GDM1 (cell line): ENCODE measurements at places on chromosomes 5 and 9.

DNA sequence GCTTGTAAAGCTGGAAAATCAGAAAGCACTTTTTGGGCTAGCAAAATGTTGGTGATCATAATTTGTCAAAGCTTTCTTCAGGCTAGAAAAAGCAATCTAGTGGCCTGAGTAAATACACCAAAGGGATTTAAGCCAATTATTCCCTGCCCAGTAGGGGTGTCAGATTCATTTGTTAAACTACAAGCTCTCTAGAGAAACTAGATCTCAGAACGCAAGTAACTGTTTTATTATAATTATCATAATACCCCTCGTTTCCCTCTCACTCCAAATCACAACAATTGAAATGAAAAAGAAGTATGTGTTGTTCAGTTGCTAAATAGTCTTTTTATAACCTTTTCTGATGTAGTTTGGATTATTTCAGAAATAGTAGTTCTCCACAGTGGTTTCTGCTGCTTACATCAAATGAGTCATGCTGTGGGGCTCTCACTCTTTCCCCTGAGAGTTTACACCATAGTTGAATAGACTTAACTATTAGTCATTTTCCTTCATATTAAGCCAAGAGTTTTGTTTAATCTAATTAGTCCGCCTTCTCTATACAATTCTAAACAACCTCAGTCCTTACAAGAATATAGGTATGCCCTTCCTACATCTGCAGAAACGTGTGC is 918.6 kb upstream of the DMAC1 start:
- no peak for DNase-seq

- DNase-seq: no peak
Measured at GRCh38 chr5:85278193-85278592, 893.5 kb upstream of the EDIL3 start.

- DNase-seq: no peak
Measured at GRCh38 chr9:21761309-21761901, 41.0 kb upstream of the MTAP start.

DNA sequence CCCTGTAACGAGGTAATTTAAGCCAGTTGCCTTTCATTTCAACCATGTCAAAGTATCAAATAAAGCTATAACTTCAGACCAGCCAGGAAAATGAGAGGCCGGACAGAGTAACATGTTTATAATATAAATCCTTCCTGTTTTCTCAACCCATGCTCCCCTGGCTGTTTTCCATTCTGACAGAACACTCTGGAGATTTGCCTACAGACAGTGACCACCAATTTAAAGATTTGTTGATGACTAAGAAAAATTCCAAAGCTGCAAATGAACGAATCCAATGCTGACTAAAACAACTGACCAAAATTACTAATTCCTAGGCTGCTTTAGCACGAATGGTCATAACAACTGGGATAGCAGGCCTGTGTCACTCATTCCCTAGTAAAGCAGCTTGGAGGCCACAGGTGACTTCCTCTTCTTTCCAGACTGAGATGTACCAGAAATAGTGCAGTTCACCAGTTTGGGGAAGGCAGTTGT is 141.4 kb downstream of the AOPEP start:
- no peak for DNase-seq

DNA sequence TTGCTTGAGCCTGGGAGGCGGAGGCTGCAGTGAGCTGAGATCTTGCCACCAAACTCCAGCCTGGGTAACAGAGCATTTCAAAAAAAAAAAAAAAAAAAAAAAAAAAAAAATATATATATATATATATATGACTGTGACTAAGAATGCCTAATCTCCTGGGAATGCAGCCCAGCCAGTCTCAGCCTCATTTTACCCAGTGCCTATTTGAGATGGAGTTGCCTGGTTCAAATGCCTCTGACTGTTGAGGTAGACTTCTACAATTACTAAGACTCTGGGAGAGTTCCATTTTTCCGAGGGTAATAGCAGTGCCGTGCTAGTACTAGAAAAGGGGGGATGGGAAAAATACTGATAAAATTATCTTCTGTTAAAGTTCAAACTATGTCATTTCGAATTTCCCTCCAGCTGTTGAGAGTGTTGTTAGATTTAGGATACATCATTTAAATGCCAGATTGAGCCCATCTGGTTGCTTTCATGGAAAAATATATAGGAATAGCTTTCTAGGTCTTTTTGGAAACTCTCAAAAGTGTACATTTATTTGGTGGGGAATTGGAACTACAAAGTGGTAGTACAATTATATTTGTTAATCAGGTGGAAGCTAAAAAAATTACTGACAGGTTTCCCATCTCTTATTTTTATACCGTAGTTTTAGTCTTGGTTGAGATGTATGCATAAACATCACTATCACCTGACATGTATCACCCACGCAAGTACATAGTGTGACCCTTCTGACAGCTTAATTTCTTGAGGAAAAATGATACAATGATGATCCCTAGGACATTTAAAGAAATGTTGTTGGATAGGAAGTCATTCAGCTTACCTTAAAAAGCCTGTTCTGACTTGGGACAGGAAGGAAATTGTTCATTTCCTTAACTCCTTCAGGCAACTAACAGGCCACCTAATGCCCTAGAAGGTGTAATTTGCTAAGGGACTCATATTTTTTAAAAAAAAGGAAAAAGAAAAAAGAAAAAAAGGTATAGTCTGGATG is 214.9 kb downstream of the ADAMTSL1 start:
- no peak for DNase-seq

DNA sequence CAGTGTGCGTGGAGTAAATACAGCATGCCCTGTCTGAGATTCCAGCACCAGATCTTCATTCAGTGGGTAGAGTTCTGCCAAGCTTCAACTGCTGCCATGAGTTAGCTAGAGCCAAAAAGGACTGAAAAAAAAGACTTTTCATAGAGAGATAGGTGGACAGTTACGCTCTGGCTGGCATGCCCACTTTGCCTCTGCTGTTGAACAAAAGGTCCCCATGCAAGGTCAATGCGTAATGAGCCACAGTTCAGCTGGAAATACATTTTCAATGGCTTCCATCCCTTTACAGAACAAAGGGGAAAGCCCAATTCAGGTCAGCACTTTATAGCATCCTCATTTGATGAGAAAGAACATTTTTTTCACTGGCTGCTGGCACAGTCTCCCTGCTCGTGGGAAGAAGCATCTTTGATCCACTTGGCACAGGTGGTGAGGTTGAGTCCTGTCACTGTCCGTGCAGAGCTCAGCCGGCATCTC is 86.9 kb upstream of the ERCC6L2 start:
- DNase-seq: no peak

DNA sequence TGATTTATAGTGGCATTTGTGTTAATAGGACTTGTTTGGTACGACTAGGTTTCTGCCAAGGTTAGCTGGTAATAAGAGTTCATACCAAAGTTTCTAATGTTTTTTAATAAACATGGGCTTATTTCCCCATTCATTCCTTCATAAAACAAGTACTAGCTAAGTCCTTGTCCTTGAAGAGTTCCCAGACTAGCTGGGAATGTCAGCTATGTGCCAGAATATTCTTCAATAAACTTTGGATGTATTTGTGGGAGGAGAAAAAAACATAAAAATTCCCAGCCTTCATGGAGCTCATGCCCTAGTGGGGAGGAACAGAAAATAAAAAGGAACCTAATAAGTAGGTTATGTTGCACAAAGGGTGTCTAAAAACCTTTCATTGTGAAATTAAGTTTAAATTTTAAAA is 176.9 kb downstream of the DENND1A start:
- no peak for DNase-seq

GRCh38 chr5:171275841-171276544 is 33.1 kb upstream of the TLX3 start:
- DNase-seq: no peak

- no peak for DNase-seq
Measured at GRCh38 chr5:112254303-112254702, 164.8 kb downstream of the EPB41L4A start.

GRCh38 chr9:70587201-70587600 is 172.7 kb upstream of the KLF9 start:
- no peak for DNase-seq

DNA sequence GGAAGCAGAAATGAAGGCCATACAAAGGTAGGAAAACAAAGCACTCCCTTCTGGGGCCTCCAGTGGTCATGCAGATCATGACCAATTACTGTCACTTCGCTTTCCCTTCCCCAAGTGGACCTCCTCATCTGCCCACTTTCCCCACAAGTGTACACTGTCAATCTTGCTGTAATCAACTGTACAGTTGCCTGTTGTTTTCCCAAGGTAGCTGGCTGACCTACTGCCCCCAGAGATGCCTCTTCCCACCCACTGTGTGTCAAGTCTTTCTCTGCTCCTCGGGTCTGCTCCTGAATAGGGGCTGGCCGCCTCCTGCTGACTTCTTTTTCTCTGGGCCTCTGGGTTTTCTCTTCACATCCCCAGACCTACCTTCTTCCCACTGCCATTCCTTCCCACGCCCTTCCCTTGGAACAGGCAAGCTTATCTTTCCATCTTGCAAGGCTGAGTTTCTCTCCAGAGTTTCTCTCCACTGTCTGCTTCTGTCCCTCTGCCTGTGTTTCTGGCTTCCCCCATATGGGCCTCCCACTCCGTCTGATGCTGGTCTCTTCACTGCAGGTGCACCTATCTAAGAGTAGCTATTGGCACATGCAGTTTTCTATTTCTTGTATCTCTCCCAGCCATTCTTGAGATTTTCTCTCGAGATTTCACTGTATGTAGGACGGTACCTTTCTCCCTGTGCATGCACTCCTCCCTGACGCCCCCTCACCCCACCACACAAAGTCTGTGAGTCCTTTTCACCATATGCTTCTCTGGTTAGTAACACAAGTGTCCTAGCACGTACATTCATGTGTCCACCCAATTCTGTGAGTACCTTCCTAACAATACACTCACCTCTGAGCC is 2.4 kb downstream of the ELL2 start:
- no peak for DNase-seq

DNA sequence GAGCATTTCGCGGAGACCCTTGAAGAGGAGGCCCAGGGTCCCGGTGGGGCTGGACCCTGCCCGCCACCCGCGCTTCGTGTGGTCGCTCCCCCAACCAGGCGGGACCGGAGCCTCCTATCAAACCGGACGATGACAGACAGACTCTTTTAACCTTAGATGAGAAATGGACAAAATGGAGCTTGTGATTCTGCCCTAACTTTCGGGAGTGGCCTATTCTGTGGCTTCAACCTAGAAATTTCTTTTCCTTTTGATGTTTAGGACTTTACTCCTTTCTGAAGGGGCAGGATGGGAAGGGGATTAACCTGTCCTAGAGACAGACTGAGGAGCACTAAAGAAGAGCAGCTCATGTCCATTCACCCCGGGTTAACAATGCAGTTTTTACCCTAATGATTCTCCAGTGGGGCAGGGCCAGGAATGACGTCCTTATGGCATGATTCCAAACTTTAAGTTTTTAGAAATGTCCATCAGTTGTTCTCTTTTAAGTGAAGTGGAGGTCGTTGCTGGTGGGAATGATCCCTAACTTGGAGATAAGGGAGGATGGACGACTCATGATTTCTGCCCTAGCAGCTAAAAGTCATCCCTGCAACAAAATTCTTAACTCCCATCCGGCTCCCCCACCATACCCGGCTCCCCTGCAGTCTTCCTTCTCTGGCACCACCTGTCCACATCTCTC is 1.0 kb downstream of the NIPSNAP3A start:
- no peak for DNase-seq

GRCh38 chr9:4768681-4769080 is 24.1 kb upstream of the RCL1 start:
- no peak for DNase-seq

GRCh38 chr9:79657891-79658290 is 86.1 kb downstream of the TLE4 start:
- no peak for DNase-seq

- no peak for DNase-seq
Measured at GRCh38 chr5:150645070-150645700, 4.7 kb downstream of the SYNPO start.

DNA sequence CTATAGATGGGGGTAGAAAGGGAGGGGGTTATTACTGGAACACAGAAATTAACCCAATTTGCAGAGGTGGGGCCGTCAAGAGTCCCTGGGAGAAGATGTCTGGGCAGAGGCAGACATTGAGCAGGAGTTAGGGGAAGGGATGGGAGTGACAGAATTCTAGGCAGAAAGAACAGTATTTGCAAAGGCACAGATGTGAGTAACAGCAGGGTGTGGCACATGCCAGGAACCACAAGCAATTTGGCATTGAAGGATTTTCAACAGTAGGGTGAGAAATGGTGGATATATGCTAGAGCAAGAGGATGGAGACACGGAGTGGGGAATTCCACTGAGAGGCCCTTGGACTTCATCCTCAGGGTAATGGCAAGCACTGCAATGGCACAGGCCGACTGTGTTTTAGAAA is 71.6 kb upstream of the FRRS1L start:
- DNase-seq: no peak

DNA sequence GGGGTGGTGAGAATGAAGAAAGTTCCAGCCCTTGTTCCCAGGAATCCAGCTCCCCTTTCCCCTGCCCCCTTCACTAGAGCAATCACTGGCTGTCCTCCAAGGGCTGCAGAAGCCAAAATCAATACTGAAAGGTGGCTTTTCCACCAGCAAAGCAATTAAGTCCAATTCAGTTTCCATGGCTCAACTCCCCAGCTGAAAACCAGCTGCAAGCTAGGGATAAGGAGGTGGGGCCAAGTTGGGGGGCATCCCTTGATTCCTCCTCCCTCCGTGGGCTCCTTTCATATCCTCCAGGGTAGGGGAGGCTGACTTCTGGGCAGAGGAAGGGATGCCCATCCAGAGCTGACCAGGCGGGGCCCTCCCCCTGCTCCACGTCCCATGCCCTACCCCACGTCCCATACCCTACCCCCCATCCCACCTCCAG is 22.7 kb downstream of the CAMK2A start:
- no peak for DNase-seq

GRCh38 chr5:19208397-19208796 is 779.6 kb downstream of the CDH18 start:
- DNase-seq: no peak

DNA sequence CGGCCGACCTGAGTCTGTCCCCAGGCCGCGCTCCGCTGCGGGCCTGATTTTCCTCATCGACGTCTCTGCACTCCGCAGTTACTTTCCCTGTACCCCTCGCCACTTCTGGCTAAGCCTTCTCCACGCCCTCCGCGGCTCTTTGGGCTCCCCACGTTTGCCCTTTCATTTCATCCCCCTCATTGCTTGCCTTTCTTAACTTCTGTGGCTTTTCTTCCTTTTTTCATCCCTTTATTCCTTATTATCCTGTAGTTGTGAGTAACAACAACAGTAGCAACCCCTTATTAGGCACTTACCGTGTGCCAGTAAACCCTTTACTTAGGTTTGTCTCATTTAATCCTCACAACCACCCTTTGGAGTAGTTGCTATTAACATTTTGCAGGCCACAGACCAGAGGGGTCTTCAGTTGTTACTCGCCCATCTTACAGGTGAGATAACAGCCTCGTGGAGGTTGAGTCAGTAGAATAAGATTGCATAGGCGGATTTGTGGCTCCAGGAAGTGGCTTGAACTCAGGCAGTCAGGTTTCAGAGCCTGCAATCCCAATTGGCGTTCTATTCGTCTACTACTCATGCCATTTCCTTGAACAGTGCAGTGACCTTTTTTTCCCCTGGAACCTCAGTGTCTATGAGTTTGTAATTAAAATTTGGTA is 724 bp downstream of the TCERG1 start:
- no peak for DNase-seq

- DNase-seq: no peak
Measured at GRCh38 chr9:109166771-109167601, at the start of gene FRRS1L. Gene FRRS1L, minus strand, starts transcription at chr9:109167249. Its CDS starts 111 bp downstream, at chr9:109167138.

GRCh38 chr5:30041831-30042385 is 1151.6 kb upstream of the CDH6 start:
- no peak for DNase-seq

- no peak for DNase-seq
Measured at GRCh38 chr5:150163547-150164059, 3.0 kb upstream of the CDX1 start.

- DNase-seq: no peak
Measured at GRCh38 chr5:149117970-149118369, 23.3 kb upstream of the ABLIM3 start.

- no peak for DNase-seq
Measured at GRCh38 chr5:173862047-173862477, 26.1 kb upstream of the CPEB4 start.

- peak; percentile 71 for DNase-seq
Measured at GRCh38 chr5:892394-893136, at the start of the genes BRD9 and TRIP13. Gene BRD9, minus strand, starts transcription at chr5:892801. Its CDS starts 144 bp downstream, at chr5:892657. Gene TRIP13, plus strand, starts transcription at chr5:892884. Its CDS starts 115 bp downstream, at chr5:892999.
